GM12891 (cell line): ENCODE measurements at places on chromosomes 1 and 21.
A peak's percentile ranks its signal among the peaks of the same experiment; 100 is the strongest.

DNA sequence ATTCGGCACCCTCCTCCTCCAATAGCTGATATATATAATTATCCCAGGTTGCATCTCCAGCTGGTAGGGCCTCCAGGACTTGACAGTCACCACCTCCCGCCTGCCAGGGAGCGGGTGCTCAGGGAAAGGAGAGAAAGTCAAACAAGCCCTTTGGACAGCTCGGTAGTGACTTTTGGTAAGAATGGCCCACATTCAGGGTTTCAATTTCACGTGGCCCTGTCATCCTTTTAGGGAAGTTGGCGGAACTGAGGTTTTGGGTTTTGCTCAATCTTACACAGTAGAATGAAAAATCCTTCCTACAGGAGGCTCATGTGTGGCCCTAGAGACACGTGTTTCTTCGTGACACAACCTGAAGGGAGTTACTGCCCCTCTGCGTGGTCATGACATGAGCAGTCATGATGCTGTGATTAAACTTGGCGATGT is 44.2 kb downstream of the CAPN8 start:
- peak; percentile 40 for DNase-seq

DNA sequence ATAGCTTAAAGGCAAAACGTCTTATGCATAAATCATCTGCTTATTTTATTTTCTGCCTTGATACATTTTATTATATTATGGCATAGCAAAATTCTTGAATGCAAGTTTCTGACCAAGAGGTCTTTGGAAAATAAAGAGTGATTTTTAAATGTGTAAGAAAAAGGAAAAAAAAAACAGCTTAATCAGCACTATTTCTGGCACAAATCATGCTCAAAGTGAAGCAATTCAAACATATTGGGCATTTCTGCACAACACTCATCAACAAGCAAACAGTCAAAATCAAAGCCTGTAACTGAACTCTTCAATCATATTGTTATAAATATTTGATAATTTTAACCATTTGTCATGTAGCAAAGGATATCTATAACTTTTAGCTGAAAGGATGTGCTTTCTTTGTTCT is 250.9 kb downstream of the PTPRC start:
- no peak for DNase-seq

DNA sequence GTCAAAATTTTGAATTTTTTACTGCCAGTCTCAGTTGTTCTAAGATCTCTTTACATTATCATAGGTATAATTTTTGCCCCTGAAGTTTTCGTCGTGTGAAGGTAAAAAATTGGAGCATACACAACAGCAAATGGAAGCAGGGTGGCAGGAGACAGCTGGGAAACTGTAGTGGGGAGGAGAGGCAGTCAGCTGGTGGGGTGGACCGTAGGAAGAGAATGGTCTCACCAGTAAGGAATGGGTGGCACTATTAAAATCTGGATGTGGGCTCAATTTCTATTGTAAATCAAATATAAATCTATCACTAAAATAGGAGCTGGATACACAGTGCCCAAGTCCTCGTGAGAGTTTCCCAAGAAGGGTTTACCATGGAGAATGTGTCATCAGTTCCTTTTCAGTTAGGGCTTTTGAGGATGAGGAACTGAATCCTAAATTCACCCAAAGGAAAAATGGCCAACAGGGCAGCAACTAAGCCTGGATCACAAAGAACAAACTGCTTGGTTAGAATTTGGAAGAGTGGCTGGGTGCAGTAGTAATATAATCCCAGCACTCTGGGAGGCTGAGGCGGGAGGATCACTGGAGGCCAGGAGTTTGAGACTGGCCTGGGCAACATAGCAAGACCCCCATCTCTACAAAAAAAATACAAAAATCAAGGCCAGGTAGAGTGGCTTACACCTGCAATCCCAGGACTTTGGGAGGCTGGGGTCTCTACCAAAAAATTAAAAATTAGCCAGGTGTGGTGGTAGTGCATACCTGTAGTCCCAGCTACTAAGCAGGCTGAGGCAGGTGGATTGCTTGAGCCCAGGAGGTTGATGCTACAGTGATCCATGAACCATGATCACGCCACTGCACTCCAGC is 10.5 kb upstream of the IRF2BP2 start:
- no peak for DNase-seq

DNA sequence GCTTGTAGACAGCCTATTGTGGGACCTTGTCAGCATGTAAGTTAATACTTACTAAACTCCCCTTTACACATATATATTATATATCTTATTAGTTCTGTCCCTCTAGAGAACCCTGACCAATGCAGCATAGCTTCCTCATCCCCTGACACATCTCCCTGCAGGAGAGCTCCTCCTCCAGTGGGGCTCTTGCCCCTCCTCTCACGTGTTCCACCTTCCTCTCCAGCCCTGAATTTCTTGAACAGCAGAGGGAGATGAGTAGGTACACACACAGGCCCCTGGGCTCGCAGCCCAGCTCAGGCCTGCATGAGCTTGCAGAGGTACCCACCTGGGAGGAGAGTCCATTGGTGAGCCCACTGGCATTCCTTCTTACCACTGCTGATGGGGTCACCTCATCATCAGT is 27.3 kb upstream of the GOLT1A start:
- no peak for DNase-seq

DNA sequence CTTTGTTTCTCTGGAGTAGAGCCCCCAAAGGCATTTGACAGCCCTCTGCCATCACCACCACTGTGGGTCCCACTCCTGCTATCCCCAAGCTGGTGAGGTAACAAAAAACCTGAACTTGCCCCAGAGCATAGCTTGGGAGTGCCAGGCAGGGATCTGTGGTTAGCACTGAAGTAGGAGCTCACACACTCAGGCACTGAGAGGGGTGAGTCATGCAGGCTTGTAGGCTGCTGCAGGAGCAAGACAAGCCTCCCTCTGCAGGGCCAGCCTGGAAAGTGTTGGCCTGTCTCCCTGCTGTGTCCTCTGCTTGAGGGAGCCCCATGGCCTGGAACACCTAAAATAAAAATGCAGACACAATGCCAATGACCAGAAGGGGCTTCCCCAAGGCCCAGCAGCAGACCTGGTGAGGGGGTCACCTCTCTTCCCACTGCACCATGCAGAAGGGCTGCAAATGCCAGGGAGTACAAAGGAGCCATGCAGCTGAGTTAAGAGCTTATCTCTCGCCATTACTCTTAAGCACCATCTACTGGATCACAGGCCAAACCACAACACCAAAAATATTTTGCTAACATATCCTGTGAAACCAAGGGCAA is 108.9 kb upstream of the POGK start:
- DNase-seq: no peak

DNA sequence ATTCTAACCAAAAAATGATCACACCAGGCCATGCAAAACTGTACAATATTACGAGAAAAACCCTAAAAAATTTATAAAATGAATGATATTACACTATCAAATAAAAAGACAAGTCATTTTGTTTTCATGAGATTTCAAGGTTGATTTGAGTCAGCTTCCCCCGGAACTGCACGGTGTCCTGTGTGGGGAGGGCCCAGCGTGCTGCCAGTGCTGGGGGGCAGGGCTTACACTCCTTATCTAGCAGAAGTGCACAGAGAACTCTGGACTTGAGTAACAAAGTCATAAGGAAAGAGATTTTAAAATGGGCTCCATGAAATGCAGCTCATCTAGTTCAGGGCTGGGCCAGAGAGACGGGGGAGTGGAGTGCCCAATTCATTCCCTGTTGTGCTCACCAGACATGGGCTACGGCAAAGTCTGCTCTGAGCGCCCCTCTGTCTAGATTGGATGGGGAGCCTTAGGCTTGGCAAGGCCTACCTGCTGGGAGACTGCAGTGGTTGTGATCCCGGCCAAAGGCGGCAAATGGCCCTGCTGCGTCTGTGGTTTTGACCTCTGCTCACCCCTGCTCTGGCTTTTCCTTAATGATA is 50.1 kb downstream of the COQ8A start:
- DNase-seq: no peak

- no peak for DNase-seq
These were observed 14.6 kb upstream of the PARP1 start for GRCh38 chr1:226422478-226422877.

GRCh38 chr1:25861316-25862286 is 2.3 kb upstream of the AUNIP start:
- DNase-seq: no peak

GRCh38 chr1:50278410-50278809 is 144.8 kb downstream of the DMRTA2 start:
- no peak for DNase-seq

DNA sequence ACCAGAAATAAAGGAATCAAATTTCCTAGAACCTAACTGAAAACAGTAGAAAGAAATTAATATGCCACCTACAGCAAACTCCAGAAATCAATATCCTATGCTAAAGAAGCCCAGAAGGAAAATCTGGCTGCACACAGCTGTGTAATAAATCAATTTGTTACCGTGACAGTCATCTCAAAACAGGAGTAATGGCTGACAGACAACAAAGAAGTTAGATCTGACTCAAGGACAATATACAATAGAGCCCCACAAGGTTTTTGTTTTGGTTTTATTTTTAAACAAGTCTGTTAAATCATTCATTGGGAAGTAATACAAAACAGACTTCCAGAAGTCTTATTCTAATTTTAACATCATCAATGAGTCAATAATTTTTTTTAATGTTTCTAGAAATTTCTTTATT is 168.4 kb downstream of the RERE start:
- no peak for DNase-seq

GRCh38 chr1:84855168-84855567 is 37.8 kb downstream of the LPAR3 start:
- DNase-seq: no peak

DNA sequence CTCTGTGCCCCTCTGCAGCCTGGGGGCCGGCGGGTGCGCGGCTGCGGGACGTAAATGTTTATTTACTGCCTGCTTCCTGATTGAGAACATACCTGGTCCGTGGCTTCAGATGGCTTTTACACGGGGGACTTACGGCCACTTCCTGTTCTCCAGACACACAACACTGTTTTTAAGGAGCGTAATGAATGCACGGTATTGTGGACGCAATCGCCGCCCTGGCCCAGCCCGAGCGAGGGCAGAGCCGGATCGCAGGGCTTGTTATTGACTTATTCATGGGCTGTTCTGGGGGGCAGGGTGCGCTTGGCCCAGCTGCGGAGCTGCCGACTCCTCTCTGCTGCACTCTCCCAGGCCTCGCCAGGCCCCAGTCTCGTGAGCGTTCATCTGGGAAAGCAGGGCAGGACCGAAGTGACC is 52.8 kb upstream of the ACTRT2 start:
- no peak for DNase-seq

- DNase-seq: no peak
These were observed 12.6 kb downstream of the IL10RB start for GRCh38 chr21:33278721-33279120.

DNA sequence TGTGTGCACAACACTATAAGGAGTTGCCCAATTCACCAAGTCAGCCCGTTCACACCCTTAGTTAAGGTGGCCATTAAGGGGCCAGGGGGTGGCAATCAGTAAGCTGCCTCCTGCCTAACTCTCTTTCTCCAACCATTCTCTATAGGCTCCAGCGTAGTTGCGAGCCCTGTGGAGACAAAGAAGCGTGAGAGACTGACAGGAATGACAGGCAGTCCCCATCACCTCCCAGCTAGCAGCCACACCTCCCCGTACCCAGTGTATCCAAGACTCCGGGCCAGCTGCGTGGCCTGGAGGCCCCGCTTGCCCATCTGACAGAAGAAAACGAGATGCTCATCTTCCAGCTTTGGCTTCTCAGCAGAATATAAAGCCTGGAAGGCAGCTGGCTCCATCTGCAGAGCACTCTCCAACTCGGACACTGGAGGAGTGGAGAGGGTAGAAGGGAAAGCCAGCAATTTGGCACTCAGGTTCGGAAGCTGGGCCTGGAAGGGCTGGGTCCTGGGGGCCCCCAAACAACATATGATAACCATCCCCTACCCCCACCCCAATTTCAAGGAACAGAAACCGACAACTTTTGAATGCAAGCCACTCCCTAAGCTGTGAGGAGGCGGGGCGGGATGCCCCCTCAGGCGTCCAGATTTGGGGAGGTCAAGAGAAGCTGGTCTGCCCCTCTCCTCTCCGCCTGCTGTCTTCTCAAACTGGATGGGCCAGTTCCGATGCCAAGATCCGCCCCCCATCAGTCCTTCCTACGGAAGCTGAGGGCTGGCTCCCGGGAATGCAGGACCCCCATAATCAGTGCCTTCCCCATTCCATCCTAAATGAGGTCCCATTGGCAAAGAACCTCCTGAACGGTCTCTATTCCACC is 872 bp downstream of the TSTD1 start:
- no peak for DNase-seq

DNA sequence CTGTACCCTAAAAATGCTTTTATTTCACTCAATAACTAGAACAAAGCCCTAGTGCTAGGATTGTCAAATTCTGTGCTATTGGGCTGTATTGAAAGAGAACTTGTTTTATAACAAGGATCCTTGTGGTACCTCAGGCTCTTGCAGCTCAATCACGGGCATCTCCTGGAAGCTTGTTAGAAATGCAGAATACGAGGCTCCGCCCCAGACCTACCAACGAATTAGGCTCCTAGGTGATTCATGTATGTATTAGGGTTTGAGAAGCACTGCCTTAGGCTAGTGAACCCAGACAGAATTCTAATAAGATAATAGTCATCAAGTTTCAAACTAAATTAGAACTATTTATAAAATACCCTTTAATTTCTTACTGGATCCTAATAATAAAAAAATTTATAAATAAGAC is 45.6 kb downstream of the ZZZ3 start:
- DNase-seq: no peak

DNA sequence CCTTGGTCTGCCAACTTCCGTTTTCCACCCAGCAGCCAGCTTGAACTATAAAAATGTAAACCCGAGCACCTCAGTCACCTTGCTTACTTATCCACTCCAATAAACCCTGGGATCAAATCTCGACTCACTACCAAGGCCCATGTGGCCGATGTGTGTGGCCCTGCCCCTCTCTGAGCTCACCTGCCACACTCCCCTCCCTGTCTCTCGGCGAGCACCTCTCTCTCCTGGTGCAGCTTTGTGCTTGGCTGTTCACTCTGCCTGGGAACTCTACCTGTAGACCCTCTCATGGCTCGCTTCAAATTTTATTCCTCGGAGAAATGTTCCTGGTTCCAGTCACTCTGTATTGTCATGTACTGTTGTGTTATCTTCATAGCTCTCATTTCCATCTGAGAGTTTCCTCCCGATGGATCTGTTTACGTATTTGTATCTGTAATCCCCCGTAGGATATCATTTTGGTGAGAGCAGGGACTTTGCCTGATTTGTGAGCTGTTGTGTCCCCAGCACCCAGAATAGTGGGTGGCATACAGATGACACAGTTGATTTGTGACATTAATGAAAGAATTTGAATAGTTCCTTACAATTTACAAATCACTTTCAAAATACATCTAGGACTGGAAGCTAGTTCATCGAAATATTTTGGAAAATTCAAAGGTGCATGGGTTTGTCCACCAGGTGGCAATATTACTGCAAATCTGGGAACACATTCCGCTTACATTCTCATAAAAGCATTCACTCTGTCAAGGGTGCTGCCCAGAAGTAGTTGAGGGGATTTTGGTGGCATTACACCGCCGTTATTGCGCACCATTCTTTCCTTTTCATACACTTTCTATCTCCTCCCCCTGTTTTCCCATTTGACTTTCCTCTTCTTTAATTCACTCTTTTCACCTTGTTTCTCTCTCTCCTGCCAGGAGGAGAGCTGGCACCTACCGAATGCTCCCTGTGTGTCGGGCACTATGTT is 95.3 kb downstream of the ABCA4 start:
- no peak for DNase-seq

GRCh38 chr1:187942986-187943385 is 1114.2 kb downstream of the PLA2G4A start:
- no peak for DNase-seq
